ENCODE measurements at places on chromosomes 5 and 9.

DNA sequence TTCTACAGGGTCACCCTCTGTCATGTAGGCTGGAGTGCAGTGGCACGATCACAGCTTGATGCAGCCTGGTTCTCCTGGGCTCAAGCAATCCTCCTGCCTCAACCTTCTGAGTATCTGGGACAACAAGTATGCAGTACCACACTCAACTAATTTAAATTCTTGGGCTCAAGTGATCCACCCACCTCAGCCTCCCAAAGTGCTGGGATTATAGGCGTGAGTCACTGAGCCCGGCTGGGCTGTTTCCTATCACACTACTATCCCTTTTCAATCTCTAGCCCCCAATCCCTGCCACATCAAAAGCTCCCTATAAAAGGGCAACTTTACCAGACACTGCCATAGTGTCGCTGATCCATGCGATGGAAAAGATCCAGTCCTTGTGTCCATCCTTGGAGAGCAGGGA is 20.4 kb downstream of the DCAF12 start:
- DNase-seq, result no peak

GRCh38 chr9:126457890-126458289 is 131.3 kb downstream of the MVB12B start:
- DNase-seq, result no peak

- no peak for DNase-seq
Measured at GRCh38 chr5:170628691-170629565, 125.1 kb downstream of the KCNIP1 start.

- DNase-seq, result peak; percentile 27
Measured at GRCh38 chr9:122904466-122904822, 715 bp downstream of the RC3H2 start.

- DNase-seq, result no peak
Measured at GRCh38 chr5:178527458-178528307, 62.5 kb downstream of the COL23A1 start.

- peak; percentile 16 for DNase-seq
Measured at GRCh38 chr5:118988866-118989180, 476 bp upstream of the DTWD2 start.
